ENCODE measurements at places on chromosomes 3 and 15.

DNA sequence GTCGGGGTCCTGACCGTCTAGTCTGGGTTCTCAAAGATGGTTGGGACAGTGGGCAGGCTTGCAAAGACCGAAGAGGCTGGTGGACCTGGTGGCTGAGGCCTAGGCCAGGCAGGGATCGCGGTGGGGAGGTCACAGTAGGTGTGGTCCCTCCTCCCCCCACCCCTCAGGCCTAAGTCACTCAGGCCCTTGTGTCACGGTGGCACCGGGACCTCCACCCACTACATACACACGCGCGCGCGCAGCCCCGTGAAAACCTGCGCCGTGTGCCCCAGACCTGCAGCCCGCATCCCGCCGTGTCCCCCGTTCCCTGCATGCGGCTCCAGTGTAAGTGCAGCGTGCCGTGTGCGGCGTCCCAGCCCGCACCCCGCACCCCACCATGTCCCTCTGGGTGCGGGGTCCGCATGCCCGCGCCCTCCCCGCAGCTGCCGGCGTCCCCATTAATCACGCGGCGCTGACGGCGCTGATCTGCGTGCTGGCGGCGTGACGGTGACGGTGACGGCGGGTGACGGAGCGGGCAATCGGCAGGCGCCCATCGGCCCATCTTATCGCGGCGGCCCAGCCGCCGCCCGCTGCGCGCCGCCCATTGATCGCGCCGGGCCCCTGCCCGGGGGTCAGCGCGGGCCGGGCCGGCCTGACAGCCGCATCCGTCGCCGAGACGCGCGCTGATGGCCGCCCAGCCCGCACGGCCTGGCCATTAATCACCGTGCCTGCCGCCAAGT is 24.4 kb downstream of the SEC61A1 start:
- no peak for DNase-seq

DNA sequence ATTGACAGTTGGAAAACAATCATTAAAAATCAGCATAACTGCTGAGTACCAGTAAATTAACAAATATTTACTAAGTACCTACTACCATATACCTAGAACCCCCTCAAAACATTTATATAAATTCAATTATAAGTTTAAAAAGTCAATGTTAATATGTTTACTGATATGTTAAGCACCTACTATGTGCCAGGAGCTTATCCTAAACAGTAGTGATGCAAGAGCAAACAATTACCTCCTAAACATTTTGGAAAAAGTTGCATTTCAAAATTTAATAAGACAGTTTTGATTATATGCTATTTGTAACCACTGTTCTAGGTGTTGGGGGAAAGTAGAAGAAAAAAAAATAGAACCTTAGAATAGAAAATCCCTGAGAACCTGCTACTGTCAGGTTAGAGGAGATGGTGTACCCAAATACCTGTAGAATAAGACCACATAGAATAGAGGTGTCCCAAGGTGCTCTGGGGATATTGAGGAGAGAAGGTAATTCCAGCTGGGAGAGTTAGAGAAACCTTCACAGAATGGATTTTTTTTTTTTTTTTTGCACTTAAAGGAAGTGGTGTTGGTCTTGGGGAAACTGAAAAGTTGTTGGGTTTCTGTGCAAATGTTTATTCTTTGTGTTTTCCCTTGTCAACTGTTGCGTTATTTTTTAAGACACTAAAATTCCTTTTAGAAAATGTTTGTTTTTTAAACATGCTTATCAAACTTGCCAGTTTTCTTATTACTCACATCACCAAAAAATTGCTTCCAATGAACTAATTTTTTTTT is 16.0 kb downstream of the SNRK start:
- DNase-seq: no peak

GRCh38 chr15:40796512-40796911 is 10.4 kb upstream of the ZFYVE19 start:
- DNase-seq: no peak

GRCh38 chr3:25289156-25289555 is 138.9 kb upstream of the RARB start:
- DNase-seq: no peak

- no peak for DNase-seq
Measured at GRCh38 chr3:1531981-1532380, 439.2 kb downstream of the CNTN6 start.

- DNase-seq: no peak
Measured at GRCh38 chr15:32987067-32987466, 207.4 kb downstream of the FMN1 start.

GRCh38 chr3:106206146-106206545 is 337.3 kb upstream of the CBLB start:
- DNase-seq: no peak

GRCh38 chr3:43104660-43105595 is 951 bp downstream of the POMGNT2 start:
- no peak for DNase-seq

GRCh38 chr3:180909369-180910127 is 2.9 kb upstream of the FXR1 start:
- DNase-seq: no peak

GRCh38 chr3:39065197-39065596 is 13.4 kb downstream of the WDR48 start:
- DNase-seq: no peak

DNA sequence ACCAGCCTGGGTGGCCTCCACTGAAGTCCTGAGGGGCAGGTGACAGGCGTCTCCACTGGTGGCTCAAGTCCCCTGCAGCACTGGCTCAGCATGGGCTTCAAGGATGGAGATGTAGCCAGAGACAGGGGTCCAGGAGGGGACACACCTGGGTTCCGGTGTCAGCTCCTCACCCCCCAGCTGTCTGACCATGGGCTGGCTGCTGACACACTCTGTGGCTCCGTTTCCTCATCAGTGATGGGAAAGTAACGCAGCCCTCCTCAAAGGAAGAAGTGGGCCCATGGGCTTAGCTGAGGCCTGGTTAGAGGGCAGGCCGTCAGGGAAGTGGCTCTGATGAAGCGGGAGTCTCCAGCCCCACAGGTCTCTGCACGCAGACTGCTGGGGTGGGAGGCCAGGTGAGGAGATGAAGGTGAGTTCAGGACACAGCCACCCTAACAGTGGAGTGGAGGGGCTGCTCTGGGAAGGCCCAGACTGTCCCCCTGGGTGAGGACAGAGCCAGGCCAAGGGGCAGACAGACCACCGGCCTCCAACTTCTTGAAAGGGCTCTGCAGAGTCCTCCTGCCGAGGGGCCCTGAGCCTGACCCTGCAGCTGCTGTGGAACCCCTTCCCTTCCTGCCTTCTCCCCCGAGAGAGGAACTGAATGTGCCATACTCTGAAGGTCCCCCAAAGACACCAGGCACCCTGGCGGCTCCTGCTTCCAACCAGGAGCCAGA is 24.0 kb downstream of the PSTPIP1 start:
- DNase-seq: no peak

GRCh38 chr3:158976966-158977365 is 175.1 kb downstream of the MFSD1 start:
- no peak for DNase-seq

DNA sequence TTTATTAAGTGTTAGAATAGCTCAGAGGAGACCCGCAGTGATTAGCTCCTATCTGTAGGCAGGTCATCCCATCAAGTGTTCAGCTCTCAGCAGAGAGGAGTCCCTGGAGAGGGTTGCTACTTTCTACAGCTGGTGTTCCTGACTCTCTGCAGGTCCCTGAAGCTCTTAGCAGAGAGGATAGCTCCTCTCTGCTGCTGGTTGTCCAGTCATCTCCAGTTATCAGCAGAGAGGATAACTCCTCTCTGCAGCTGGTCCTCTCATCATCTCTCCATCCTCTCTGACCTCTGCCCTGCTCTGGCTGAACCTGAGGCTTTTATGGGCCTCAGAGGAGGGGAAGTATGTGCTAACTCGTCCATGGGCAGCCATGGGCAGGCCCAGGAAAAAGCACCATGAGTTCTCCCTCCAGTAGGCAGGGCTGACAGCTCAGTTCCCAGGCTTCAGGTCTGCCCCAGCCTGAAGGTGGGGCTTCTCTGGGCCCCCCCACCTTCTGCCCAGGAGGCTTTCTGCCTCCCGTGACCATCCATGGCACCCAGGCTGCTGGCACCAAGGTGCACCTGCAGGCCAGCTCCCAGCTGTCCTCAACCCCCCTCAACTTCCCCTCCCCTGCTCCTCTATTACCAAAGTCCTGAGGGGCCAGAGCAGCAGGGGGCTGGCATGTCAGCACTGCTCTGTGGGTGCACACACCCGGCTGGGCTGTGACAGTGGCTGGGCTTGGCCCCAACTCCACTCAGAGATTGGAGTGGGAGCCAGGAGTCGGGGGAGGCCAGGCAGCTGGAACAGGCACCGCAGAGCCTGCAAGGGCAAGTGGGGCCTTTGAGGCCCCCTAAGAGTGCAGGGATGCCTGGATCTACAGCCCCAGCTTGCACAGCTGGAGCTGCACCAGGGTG is 98.9 kb upstream of the FRMD4B start:
- DNase-seq: no peak

GRCh38 chr3:23052208-23052607 is 150.9 kb upstream of the UBE2E2 start:
- no peak for DNase-seq

GRCh38 chr3:72473156-72473555 is 375.1 kb downstream of the SHQ1 start:
- no peak for DNase-seq
